Tongue (tissue), 3 donors: ENCODE measurements at places on chromosomes 1 and 21.

DNA sequence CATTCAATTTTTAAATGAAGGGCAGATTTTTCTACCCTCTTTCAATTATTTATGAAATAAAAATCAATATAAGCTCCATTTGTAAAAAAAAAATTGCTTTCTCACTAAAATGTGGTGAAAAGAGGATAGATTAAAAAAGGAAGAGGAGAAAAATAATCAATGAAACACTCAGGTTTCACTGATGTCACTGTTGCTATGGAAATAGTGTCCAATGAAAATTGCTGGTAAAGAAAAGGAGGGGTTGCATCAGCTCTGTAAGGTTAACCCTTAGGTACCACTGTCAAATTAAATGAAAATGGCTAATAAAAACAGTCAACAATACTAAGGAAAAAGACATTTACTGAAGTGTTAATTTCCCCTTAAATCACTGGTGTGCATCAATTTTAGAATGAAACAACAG is 91.6 kb upstream of the TTC39A start:
- DNase-seq: peak; percentile 87

GRCh38 chr1:231392389-231393131 is 29.5 kb downstream of the EGLN1 start:
- no peak for DNase-seq

- DNase-seq: no peak
Observed at GRCh38 chr1:59739111-59739510, 75.6 kb upstream of the HOOK1 start.

DNA sequence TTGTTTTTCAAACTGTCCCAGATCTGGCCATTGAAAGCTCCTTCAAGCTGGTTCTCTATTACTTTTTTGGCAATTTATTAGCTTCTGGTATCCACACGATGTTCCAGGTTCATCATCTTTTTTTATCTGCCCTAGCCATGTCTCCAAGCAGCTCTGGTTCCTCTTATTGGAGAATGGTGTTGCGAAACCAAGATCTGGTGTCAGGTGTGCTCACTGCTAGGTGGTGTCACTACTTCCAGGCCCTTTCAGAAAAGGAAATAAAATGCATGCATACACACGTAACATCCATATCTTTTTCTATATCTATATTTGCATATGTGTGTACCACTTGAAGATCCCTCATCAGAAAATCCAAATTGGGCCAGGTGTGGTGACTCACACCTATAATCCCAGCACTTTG is 53.3 kb downstream of the GATAD2B start:
- DNase-seq: no peak

GRCh38 chr1:19704247-19705113 is 39.8 kb downstream of the HTR6 start:
- DNase-seq: peak; percentile 83

GRCh38 chr1:1630191-1630964 is 1.6 kb upstream of the MMP23B start:
- DNase-seq: peak; percentile 94

DNA sequence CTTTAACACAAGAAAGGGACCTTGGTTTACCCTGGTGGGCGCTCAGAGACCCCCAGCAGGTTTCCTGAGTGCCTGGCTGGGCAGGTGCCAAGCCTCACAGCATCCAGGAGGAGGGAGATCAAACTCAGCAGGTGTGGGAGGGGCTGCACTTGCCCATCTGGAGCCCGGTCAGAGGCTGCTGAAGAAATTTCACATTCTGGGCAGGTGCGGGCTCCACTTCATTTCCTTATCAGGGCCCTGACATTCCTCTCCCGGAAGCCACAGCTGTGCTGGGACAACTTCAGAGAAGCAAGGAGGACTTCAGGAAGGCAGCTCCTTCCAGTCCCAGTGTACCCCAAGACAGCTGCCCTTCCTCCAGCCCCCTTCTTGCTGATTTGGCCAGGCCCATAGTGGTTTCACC is 82.9 kb downstream of the ITPKB start:
- no peak for DNase-seq

DNA sequence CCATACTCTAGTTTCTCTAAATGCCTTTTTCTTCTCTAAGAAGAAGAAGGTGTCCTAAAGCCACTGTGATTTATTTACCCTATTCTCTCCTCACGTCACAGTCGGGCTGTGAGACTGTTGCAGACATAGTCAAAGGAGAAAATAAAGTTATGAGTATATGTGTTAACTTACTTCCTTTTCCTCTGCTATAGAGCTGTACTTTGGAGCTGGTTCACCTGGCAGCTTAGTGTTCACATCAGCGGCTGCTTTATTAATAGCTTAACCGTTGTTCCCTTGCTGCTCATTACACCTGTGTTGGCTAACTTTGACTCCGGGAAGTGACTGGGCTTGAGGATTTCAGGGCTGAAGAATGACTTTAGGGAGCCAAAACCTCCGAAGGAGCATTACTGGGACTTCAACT is 3.6 kb downstream of the PFKFB2 start:
- DNase-seq: no peak

- DNase-seq: no peak
Observed at GRCh38 chr1:32122151-32122550, 14.3 kb downstream of the KPNA6 start.

DNA sequence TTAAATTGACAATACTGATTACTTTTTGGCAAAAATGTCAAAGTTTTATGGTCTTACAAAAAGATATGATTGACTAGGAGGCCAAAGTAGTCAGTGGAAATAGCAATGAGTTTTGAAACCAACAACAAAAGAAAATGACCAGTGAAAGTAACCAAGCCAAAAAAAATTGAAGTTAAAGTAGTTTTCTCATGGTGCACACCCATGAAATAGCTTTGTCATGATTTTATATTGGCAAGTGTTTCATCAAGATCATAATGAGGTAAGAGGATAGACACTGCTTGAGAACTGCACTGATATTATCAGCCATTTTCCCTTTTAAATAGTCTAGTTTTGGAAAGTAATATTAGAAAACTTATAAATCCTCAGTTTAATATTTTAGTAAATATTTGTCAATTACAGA is 206.2 kb upstream of the ADAMTS5 start:
- DNase-seq: no peak

DNA sequence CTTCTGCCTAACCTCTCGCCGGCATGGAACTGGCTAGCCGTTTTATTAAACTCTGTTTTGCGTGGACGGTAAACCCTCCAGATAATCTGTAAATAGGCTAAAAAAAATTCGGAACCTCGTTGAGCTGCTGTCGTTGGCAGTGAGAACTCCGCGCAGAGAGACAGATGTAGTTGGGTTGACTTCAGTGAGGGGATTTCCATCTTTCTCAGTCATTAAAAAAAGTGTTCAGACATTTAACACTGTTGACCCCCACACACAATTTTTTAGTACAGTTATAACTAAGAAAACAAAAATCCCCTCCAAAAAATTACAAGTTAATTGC is 464 bp downstream of the PARK7 start:
- no peak for DNase-seq

DNA sequence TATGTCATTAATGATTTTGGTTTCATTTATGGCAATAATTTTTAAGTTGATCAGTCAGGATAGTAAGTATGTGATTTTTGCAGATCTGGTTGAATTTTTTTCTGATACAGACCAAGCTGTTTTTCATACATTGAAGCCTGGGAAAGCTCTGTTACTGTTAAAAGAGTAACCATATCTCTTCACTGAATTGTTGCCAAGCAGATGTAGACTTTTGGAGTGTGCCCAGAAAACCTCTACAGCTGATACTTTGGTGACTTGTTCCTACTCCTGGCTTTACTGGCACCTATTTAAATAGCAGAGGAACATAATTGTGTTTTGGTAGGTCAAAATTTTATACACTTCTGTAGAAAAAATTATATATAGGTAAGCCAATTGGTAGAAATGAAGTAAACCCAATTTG is 49.4 kb downstream of the NFIA start:
- peak; percentile 92 for DNase-seq

GRCh38 chr1:22821027-22821426 is 110.4 kb downstream of the EPHB2 start:
- no peak for DNase-seq

GRCh38 chr1:167428395-167428794 is 89.9 kb downstream of the CD247 start:
- no peak for DNase-seq

DNA sequence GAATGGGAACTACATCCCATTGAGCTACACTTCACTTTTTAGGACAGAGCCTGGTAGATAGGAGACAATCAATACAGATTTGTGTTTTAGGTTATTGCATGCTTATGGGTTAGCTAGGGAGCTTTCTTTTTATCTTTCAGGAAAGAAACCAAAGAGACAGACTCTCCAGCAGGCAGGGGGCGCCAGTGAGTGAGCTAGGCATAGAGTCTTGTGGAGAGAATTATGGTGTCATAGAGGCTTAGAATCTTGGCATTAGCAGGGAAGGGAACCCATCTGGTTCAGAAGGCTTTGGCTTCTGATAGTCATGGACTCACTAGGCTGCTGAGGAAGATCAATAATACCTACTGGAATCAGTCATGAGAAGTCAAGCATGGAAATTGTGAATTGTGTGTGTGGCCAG is at the start of gene SMCP:
Gene SMCP, plus strand, starts transcription at position 281 of the 400 bp plus-strand sequence. CDS start 6,101 bp downstream, outside the sequence.
- no peak for DNase-seq

- DNase-seq: peak; percentile 87
Observed at GRCh38 chr1:153796786-153797659, 21.8 kb downstream of the SLC27A3 start.

GRCh38 chr1:169514566-169515270 is 29.0 kb upstream of the SLC19A2 start:
- no peak for DNase-seq

- peak; percentile 14 for DNase-seq
Observed at GRCh38 chr1:197269053-197269452, 1.0 kb downstream of the CRB1 start.

GRCh38 chr1:229105109-229105508 is 165.8 kb upstream of the RAB4A start:
- DNase-seq: no peak

DNA sequence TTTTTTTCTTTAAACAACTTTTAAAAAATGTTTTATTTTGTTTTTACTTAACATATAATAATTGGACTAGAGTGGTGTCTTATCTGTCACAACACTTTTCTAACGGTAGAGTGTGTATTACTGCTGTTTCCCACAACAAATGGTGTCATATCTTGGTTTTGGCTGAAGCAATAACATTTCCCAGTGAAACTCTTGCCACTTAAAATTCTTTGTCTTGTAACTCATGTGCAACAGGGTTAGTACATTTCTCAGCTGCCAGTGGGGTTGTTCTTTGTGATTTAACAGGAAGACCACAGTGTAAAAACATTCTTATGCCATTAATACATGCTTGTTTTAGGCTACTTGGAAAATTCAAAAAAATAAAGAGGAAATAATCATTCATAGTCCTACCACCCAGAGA is 43.5 kb downstream of the ALPL start:
- peak; percentile 48 for DNase-seq

DNA sequence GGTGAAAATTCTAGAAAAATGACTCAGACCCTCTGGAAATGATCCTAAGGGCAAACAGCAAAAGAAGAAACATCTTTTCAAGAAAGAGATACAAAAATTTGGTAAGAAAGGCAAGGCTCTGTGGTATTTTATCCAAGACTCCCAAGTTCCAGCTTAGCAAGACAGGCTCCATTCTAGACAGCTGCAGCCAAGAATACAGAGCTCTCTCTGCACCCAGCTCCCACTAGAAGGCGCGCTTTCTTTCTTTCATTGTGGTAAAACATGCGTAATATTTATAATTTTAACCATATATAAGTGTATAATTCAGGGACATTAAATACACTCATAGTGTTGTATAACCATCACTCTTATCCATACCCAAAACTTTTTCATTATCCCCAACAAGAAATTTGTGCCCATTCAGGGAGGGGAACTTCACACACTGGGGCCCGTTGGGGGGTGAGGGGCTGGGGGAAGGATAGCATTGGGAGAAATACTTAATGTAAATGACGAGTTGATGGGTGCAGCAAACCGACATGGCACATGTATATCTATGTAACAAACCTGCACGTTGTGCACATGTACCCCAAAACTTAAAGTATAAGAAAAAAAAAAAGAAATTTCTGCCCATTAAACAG is 2.2 kb upstream of the HFM1 start:
- no peak for DNase-seq

DNA sequence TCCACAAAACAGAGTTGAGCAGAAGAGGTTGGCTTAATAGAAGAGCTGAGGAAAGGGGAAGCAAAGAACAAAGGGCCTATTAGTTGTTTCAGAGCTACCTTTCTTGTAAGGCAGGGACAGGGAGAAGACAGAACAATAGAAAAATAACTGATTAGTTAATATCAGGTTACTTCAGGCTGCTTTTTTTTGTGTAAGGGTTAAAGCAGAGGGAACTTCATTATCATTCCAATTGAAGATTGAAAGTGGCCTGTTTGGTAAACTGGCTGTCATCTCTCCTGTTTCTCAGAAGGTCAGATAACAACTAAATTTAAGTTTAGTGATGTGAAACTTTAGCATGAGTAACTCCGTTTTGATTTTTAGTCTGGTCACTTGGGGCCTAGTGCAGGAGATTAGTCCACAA is 22.3 kb downstream of the CDC42 start:
- DNase-seq: no peak

- peak; percentile 22 for DNase-seq
Observed at GRCh38 chr1:65493802-65494201, 73.3 kb downstream of the LEPR start.

GRCh38 chr1:64597113-64597512 is 127.2 kb downstream of the CACHD1 start:
- no peak for DNase-seq

GRCh38 chr1:171292799-171293198 is 21.2 kb upstream of the FMO4 start:
- DNase-seq: no peak

GRCh38 chr1:17186216-17186909 is 18.6 kb upstream of the PADI1 start:
- no peak for DNase-seq

DNA sequence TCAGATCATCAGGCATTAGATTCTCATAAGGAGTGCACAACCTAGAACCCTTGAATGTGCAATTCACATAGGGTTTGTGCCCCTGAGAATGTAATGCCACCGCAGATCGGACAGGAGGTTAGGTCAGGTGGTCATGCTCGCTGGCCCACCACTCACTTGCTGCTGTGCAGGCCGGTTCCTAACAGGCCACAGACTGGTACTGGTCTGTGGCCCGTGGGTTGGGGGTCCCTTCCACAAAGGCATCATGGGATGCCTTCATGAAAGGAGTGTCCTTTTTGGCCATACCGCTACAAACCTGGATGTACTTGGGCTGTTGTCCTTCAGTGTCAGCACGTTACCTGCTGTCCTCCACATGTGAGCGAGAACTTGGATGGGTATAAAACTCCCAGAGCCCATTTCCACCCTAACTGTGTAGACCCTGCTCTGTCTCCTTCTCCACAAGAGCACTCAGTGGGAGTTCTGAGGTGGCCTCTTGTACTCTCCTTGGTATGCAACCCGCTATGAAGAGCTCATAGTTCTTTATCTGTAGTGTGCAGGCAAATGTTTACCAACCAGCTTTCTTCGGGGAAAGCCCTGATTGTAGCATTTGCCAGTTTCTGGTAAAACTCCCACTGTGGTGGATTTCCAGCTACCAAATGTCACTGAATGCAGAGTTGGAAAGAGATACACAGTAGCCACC is 41.7 kb upstream of the SLC19A1 start:
- DNase-seq: no peak

DNA sequence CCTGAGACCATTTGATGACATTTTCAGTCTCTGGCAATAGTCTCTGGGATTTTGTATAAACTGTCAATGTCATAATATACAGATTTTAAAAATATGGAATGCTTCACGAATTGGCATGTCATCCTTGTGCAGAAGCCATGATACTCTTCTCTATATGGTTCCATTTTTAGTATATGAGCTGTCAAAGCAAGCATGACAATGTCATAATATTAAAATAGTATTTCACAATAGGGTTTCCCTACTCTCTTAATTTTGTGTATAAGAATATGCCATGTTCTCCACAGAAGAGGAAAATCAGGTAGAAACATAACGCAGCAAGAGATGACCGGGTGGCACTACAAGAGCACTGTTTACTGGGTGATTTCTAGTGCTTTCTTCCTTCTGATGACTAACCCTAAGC is 8.3 kb upstream of the DIPK1A start:
- DNase-seq: no peak
